Aortic smooth muscle cell (primary cell): ENCODE measurements at places on chromosomes 1 and 21. TPM values are rescaled to one million over a fixed set of nuclear protein-coding genes. Genes with fewer than 3 reads are reported as not detected.

VWA5B1 gene
- total RNA-seq, result not detected in 2 replicates

RGSL1 gene
- not detected in 2 replicates for total RNA-seq

KLF17 gene
- 0.06 and 0.26 TPM in 2 replicates for total RNA-seq

S100A9 gene
- total RNA-seq, result 0.19 TPM in 1 of 2 replicates, not detected in the other

CNIH3 gene
- total RNA-seq, result 3.4 and 4.9 TPM in 2 replicates

MXRA8 gene
- 282 and 369 TPM in 2 replicates for total RNA-seq

SLFNL1 gene
- 0.25 and 0.26 TPM in 2 replicates for total RNA-seq
